Stimulated activated CD4-positive, alpha-beta T cell treated with anti-CD3 and anti-CD28 coated beads, TNF-alpha, amount 100 ng/mL, for 4 hours (primary cell): ENCODE measurements at places on chromosomes 2 and 18.

- DNase-seq: no peak
Measured at GRCh38 chr2:118705032-118705431, 142.4 kb downstream of the EN1 start.

GRCh38 chr2:35522450-35522849 is 833.1 kb upstream of the CRIM1 start:
- DNase-seq: no peak

DNA sequence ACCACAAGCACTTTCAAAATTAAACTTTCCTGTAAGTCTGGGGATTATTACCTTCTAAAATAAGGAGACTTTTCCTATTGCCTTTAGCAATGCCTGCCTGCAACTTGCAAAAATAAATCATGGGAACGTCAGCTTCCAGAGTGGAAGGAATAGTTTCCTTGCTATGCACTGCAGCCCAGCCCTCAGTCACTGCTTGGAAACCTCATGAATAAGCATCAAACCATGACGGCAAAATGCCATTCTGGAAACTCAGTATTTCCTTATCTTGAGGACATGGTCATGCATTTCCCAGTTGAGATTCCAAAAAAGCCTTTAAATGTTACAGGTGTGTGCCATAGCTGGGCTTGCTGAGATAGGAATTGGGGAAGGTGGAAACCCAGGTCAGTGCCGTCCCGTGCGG is 84.2 kb upstream of the OTOS start:
- no peak for DNase-seq

- no peak for DNase-seq
Measured at GRCh38 chr18:64438178-64438577, 289.3 kb upstream of the LINC00305 start.

DNA sequence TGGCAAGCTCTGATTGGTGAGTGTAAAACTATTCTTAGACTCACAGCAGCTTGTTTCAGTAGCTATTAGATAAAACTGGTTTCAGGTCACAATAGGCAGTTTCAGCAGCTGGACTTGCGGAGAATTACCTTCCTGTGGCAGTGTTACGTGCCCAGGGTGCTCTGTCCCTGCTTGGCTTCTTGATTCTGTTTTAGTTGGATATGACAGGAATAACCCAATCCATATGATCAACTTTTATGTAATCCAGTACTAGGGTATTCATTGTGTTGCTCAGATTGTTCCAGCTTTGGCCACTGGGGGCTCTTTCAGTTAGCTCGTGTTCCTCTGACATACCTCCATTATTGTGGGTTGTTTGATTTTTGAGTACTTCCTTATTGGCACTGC is 43.1 kb downstream of the INPP4A start:
- DNase-seq: no peak

GRCh38 chr2:64838817-64839216 is 150.4 kb upstream of the SLC1A4 start:
- DNase-seq: no peak

DNA sequence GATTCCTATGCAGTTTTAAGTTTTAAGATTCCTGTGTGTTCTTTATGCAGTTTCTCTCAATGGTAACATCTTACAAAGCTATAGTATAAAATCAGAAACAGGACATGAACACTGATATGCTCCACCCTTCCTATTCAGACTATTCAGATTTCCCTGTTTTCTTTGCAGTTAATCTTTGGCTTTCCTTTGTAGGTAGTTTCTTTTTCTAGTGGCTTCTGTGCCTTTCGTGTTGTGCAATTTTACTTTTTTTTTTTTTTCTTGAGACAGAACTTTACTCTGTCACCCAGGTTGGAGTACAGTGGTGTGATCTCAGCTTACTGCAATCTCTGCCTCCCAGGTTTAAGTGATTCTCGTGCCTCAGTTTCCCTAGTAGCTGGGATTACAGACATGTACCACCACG is 94.9 kb upstream of the RNU4ATAC start:
- DNase-seq: no peak

DNA sequence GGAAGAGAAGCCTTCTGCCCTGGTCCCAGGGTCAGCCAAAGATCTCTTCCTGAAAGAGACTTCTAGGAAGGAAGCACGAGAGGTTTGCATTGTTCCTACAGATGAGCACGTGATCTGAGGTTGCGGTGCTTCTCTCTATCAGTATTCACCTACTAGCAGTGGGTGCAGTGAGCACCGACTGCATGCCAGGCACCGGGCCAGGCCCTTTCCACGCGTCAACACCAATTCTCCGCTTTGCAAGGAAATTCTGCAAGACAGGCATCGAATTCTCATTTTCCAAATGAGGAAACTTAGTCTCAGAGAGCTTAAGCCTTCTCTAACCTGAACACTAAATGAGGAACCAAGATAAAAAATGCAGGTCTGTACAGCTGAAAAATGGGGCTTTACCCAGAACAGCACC is 151.5 kb upstream of the MYCN start:
- DNase-seq: no peak
